Left lung (tissue), 14 donors: ENCODE measurements at places on chromosomes 1 and 21. TPM values are rescaled to one million over a fixed set of nuclear protein-coding genes. Genes with fewer than 3 reads are reported as not detected.
A peak's percentile ranks its signal among the peaks of the same experiment; 100 is the strongest.

DNA sequence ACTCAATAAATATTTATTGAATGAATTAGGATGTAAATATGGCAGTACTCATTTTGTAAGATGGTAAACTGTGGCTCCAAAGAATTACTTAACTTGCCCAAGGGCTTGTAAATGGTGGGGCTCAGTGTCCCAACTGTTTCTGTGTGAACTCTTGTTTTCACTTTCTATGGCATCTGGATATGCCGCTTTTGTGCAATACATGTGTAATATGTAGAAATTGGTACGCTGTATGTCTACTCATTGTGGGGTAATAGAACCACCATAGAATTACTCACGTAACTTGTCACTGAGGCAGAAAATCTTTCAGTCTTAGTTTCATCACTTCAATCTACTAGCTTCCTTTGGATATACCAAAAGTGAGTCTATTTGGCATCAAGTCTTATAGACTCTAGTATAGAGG, 977 bp downstream of the PRPF3 start:
- DNase-seq, result no peak
- peak overlapping the region; percentile 77 for H3K4me3 ChIP-seq

Gene CFHR2
- not detected for total RNA-seq

DNA sequence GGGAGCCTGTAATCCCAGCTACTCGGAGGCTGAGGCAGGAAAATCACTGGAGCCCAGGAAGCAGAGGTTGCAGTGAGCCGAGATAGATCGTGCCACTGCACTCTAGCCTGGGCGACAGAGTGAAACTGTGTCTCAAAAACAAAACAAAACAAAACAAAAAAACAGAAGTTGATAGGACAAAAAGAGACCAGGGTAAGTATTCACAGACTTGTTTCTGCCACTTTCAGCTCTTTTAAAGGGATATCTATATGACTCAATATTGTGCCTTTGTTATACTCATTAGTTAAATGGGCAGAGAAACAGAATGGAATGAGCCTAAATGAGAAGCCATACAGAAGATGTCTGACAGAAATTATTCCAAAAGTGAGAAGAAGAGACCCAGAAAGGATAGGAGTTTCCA, 23.1 kb upstream of the ABL2 start:
- no peaks in the 10 kb centered on the region for H3K27me3 ChIP-seq
- DNase-seq, result no peak
- H3K4me3 ChIP-seq, result no peak overlapping the region
- H3K27ac ChIP-seq, result no peak overlapping the region
- H3K4me1 ChIP-seq, result no peaks in the 10 kb centered on the region

Gene A3GALT2
- total RNA-seq, result not detected

Gene BCAN
- 0.34 TPM for total RNA-seq

Gene OR2T11
- not detected for total RNA-seq

- H3K4me1 ChIP-seq, result no peaks in the 10 kb centered on the region
- DNase-seq, result no peak
- H3K27me3 ChIP-seq, result no peaks in the 10 kb centered on the region
- no peaks in the 10 kb centered on the region for H3K36me3 ChIP-seq
- H3K27ac ChIP-seq, result no peak overlapping the region
- no peak overlapping the region for H3K4me3 ChIP-seq
Measured at GRCh38 chr1:222373831-222374602, 173.9 kb downstream of the HHIPL2 start.

Gene TAS1R1
- not detected for total RNA-seq

- H3K27me3 ChIP-seq, result no peaks in the 10 kb centered on the region
- no peaks in the 10 kb centered on the region for H3K36me3 ChIP-seq
- H3K27ac ChIP-seq, result no peak overlapping the region
- H3K4me3 ChIP-seq, result no peak overlapping the region
- no peaks in the 10 kb centered on the region for H3K4me1 ChIP-seq
Measured at GRCh38 chr21:31470896-31471694, 127.0 kb upstream of the TIAM1 start.

DNA sequence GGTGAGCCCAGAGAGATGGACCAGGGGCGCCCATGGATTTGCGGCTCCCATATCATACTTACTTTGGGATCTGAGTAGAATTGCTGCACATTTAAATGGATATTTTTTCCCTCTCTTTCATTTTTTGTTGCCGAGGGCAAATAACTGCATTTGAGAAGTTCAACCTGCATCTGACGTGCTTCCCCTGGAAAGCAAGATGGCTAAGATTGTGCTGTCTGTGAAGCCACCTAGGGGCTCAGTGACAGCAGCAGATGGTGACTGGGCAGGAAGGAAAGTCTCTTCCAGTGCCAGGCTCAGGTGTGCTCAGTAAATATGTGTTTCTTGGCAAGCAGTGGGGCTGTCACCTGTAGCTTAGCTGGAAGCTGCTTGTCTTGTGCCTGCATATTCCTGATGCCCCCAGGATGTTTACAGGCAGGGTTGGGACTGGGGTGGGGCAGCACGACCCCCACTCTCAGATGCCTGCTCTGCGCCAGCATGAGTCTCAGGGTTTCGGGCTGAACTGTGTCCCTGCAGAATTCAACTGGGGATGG, 59.8 kb upstream of the ETV3 start:
- peak overlapping the region; percentile 39 for H3K27ac ChIP-seq
- H3K36me3 ChIP-seq, result no peaks in the 10 kb centered on the region

Gene SLAMF7
- total RNA-seq, result 33.8 TPM

GRCh38 chr1:15681349-15682292, 2.5 kb upstream of the PLEKHM2 start:
- peak overlapping the region; percentile 72 for H3K27ac ChIP-seq
- H3K36me3 ChIP-seq, result no peaks in the 10 kb centered on the region

DNA sequence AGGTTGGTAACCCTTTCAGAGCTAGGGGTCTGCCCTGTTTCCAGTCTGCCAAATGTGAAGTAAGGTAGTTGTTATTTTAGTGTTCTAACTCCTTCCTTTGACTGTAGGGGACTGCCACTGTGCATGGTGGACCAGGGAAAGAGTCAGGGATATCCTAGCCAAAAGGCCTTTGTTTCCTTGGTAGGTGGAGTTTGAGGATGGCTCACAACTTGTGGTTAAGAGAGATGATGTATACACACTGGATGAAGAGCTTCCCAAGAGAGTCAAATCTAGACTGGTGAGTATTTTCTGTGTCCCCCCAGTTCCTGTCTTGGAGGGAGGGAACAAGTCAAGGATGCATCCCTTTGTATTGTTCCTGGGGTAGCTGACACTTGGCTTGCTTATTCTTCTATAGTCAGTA, 3.5 kb upstream of the ST3GAL3 start:
- no peak overlapping the region for H3K27ac ChIP-seq
- H3K4me1 ChIP-seq, result peaks cover 6% of the 10 kb centered on the region
- H3K27me3 ChIP-seq, result no peaks in the 10 kb centered on the region
- H3K36me3 ChIP-seq, result no peaks in the 10 kb centered on the region

DNA sequence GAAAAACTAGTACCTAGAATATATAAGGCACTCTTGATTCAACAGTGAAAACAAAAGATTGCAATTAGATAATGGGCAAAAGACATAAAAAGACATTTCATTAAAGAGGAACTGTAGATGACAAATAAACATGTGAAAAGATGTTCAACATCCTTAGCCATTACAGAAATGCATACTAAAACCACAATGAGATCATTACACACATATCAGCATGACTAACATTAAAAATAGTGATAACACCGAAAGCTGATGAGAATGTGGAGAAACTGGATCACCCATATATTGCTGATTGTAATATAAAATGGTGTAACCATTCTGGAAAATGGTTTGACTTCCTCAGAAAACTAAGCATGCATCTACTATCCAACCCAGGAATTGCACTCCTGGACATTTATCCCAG, 340.3 kb downstream of the SEC16B start:
- no peaks in the 10 kb centered on the region for H3K4me1 ChIP-seq
- no peak for DNase-seq
- H3K36me3 ChIP-seq, result no peaks in the 10 kb centered on the region

DNA sequence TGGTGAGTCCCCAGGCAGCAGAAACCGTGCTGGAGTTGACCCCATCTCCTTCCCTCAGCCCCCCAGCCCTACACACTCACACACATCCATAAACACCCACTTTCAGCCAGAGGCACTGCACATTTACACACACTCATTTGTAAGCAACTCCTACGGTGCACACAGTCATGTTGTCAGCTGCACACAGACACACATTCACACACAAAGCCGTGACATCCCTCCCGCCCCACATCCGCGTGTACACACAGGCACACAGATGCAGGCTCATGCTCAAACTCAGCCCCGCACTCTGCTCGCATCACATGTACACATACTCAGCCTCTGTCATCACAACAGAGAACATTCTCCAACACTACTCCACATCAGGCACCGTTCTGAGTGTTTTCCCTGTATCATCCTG, 47.6 kb downstream of the LACTBL1 start:
- H3K4me3 ChIP-seq, result no peak overlapping the region
- no peaks in the 10 kb centered on the region for H3K36me3 ChIP-seq
- H3K4me1 ChIP-seq, result no peaks in the 10 kb centered on the region
- H3K27me3 ChIP-seq, result peaks cover 13% of the 10 kb centered on the region
- DNase-seq, result no peak

DNA sequence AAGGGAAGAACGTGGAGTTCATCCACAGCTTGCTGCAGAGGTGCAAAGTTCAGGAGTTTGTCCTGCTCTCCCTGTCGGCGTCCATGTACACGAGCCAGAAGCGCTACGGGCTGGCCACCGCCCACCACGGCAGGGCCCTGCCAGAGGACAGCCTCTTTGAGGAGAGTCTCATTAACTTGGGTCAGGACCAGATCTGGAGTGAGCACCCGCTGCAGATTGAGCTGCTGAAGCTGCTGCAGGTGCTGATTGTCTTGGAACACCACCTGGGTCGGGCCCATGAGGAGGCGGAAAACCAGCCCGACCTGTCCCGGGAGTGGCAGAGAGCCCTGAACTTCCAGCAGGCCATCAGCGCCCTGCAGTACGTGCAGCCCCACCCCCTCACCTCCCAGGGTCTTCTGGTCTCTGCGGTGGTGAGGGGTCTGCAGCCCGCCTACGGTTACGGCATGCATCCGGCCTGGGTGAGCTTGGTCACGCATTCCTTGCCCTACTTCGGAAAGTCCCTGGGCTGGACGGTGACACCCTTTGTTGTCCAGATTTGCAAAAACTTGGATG, 73.8 kb upstream of the MORC3 start:
- peaks cover 73% of the 10 kb centered on the region for H3K36me3 ChIP-seq
- H3K27ac ChIP-seq, result no peak overlapping the region
- H3K4me3 ChIP-seq, result no peak overlapping the region

Gene KCNE2
- not detected for total RNA-seq

Gene LCE2B
- not detected for total RNA-seq

Gene RIIAD1
- not detected for total RNA-seq

- no peak for DNase-seq
- no peaks in the 10 kb centered on the region for H3K36me3 ChIP-seq
- H3K4me3 ChIP-seq, result peak overlapping the region; percentile 41
- H3K4me1 ChIP-seq, result peaks cover 20% of the 10 kb centered on the region
- no peak overlapping the region for H3K27ac ChIP-seq
Measured at GRCh38 chr1:210250998-210251679, 18.5 kb downstream of the SERTAD4 start.

GRCh38 chr21:34857122-34857713, 188.4 kb downstream of the CLIC6 start:
- H3K36me3 ChIP-seq, result peaks cover 8% of the 10 kb centered on the region
- H3K4me3 ChIP-seq, result no peak overlapping the region
- no peaks in the 10 kb centered on the region for H3K27me3 ChIP-seq

GRCh38 chr21:34781526-34781925, 112.7 kb downstream of the CLIC6 start:
- DNase-seq, result no peak
- H3K27me3 ChIP-seq, result no peaks in the 10 kb centered on the region
- H3K36me3 ChIP-seq, result no peaks in the 10 kb centered on the region
- no peak overlapping the region for H3K4me3 ChIP-seq

GRCh38 chr1:54051933-54052430, 1.0 kb downstream of the TMEM59 start:
- no peak for DNase-seq
- no peaks in the 10 kb centered on the region for H3K27me3 ChIP-seq
- peak overlapping the region; percentile 97 for H3K4me3 ChIP-seq
- H3K4me1 ChIP-seq, result peaks cover 66% of the 10 kb centered on the region
- no peaks in the 10 kb centered on the region for H3K36me3 ChIP-seq

GRCh38 chr1:67256291-67257172, 51.1 kb upstream of the IL12RB2 start:
- no peaks in the 10 kb centered on the region for H3K27me3 ChIP-seq
- no peak overlapping the region for H3K27ac ChIP-seq
- no peaks in the 10 kb centered on the region for H3K36me3 ChIP-seq

Gene SORT1
- 165 TPM for total RNA-seq

DNA sequence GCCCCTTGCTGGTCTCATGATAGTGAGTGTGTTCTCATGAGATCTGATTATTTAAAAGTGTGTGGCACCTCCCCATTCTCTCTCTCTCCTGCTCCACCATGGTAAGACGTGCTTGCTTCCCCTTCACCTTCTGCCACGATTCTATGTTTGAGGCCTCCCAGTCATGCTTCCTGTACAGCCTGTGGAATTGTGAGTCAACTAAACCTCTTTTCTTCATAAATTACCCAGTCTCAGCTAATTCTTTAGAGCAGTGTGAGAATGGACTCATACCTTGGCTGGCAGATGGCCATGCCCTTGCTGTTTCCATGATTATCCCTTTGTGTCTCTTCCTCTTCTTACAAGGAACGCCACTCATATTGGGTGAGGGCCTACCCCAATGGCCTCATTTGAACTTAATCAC, 40.3 kb downstream of the PSMG1 start:
- H3K4me3 ChIP-seq, result no peak overlapping the region
- DNase-seq, result no peak
- no peaks in the 10 kb centered on the region for H3K36me3 ChIP-seq
